ENCODE measurements at places on chromosomes 6 and 20.

- no peak for DNase-seq
Measured at GRCh38 chr6:166375013-166375412, 7.7 kb downstream of the MPC1 start.

DNA sequence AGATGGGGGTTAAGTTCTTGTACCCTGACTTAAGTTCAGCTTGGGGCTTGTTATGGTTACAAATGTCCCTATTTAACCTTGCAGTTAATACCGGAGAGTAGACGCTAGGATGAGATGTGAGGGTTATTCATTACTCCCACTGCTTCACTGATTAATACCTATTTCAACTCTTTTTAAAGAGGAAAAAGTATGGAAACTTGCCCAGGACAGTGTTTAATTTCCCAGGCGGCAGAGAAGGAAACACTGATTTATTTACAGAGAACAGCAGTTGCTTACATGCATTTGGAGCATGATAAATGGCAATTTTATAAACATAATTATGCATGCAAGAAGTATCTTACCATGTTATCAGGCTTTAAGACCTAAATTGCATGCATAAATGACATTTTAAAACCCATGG, 137.7 kb downstream of the RCAN2 start:
- DNase-seq: no peak

GRCh38 chr6:24546439-24546838, 51.7 kb downstream of the ALDH5A1 start:
- DNase-seq: no peak

- DNase-seq: no peak
Measured at GRCh38 chr6:42071881-42072583, 21.7 kb downstream of the TAF8 start.

DNA sequence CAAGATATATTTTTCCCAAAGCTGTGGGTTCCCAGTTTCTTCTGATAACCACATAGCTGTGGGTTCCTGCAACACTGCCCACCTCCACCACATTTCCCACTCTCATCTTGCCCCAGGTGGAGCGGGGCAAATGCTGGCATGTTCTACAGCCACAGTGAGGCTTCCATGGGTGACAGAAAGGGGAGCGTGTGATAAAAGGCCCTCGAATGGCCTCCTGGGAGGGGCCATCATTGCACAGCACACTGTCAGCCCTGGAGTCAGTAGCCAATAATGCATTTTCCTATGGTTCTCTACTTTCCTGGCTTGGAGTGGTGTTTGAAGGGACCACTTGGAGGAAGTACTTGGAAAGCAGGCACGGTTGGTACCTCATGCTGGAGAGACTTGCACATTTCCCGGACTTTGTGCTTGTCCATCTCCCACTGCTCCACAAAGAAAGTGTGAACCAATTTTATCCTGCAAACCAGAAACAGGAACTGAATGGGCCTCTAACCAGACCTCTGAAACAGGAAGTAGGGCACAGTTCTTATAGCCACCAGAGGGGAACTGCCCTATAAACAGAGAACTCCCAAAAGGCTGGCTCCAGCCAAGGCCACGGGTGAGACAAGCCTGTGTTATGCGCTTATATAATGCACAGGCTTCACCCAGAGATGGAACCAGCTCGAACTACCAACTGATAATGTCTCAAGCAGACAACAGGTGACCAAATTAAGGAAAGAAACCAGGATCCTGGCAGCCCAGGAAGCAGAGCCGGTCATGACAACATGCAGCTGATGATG, 8.6 kb downstream of the MAP3K5 start:
- no peak for DNase-seq
